ENCODE measurements at places on chromosomes 3 and 15.

DNA sequence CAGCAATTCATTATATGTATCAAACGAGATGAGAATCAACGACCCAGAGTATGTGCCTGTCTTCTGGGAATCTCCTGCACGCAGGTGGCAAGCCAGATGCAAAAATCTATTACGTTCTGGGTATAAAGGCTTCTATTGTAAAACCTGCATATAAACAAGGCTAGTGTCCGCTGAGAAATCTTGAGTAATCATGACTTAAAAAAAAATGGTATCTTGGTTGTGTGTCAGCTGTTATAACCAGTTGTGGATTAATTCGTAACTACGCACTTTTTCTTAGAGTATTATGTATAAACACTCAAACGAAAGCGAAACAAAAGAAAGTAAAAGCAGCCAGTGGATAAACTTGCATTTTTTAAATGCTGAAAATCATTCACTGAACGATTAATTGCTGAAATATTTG is 509.1 kb downstream of the RSL24D1 start:
- DNase-seq, result no peak

DNA sequence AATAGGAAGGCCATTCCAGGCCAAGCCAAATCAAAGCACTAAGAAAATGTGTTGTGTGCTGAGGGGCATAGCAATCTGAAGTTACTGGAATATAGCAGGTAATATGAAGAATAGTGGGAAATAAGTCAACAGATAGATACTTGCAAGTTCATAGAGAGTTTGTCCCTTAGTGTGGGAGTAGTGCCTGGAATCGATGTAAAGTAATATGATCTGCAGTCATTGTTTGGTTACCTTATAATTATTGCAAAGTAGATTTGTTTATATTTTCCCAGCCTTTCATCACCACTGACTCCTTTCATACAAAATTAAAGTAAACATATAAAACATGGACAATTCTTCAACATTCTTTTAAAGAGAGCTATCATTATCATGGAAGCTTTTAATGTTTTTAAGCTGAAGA is 420.9 kb upstream of the NECTIN3 start:
- no peak for DNase-seq

GRCh38 chr3:124599779-124600693 is 130.2 kb upstream of the UMPS start:
- DNase-seq, result no peak

- DNase-seq, result no peak
Measured at GRCh38 chr15:89119489-89120478, 31.5 kb downstream of the ABHD2 start.

- DNase-seq, result no peak
Measured at GRCh38 chr15:55992769-55993110, 672 bp downstream of the NEDD4 start.

GRCh38 chr3:69649120-69650065 is 89.9 kb upstream of the MITF start:
- DNase-seq, result no peak

- DNase-seq, result peak; percentile 28
Measured at GRCh38 chr3:30319713-30320112, 286.7 kb upstream of the TGFBR2 start.

- no peak for DNase-seq
Measured at GRCh38 chr3:98710067-98710659, 53.0 kb upstream of the ST3GAL6 start.

DNA sequence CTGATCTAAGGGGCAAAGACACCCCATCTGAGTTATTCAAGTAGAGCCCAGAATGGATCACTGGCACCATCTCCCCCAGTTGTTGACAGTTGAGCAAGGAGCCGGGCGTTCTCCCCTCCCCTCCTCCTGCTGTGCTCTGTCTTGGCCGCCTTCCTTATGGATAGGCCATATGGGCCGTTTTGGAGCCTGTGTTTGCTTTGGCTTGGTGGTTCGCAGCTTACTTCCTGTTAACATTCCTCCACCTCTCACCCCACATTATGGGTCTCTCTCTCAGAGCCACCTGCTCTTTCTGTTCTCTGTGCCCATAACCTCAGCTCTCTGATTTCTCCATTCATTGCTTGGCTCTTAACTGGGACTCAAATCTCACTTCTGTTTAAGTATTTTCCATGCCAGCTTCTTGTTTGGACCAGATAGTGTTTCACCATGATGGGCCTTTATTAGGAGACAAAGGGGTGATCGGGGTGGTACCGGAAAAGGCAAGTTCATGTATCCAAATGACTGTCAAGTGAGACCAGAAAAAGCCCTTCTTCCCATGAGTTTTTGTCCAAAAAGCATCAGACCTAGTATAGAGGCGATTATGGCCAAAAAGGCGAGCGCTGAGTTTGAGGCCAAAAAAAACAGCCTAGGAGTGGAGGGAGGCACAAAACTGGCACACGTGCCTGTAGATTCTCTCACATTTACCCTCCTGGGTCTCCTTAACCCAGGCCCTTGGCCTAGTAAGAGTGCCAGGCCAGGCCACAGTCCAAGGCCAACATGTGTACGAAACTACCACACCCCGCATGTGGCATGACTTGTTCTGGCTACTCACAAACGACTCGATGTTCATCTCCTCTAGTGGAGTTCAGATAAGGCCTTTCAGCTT is 62.6 kb downstream of the DUT start:
- DNase-seq, result peak; percentile 41

GRCh38 chr3:133599280-133599679 is 25.8 kb downstream of the CDV3 start:
- DNase-seq, result no peak

GRCh38 chr15:48177766-48178647 is at the start of gene MYEF2:
MYEF2 (minus strand) TSS chr15:48178295; CDS start chr15:48178237, 58 bp downstream.
- DNase-seq, result peak; percentile 66

DNA sequence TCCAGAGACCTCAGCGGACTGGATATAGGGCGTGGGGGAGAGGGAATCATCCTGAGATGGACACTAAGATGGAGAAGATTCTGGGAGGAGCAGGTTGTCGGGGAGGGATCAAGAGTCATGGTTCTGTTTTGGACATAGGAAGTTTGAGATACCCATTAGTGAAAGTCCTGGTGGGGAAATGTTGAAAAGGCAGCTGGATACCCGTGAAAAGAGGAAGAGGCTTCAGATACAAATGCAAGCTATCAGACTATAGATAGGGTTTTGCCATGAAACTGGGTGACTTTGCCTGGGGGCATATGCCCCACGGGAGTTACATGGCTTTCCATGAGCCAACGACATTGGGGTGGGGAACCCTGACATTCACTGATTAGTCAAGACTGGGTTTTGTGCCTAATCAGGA is 1.1 kb upstream of the GPR62 start:
- DNase-seq, result no peak

DNA sequence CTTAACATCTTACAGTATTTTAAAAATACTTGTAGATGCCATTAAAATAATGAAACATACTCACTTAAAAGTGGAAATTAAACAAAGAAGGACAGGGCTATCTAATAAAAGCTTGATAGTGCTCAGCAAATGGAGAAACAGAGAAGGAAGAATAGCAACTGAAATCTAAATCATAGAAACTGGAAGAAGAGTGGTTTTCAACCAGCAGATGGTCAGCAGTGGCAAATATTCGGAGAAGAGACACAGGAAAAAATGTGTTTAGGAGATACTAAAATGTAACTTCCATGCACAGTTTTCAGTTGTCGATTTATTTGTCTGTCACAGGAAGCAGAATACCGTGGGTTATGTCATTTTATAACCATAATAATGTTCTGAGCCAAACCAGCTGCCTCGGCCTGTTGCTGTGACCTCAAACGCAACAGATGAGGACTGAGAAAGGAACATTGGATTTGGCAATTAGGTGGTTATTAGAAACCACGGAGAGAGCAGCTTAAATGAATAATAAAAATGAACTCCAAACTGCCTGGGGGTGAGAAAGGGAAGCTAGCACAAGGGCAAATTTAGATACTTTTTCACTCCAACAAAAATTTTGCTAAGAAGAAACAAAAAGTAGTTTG is 246.6 kb upstream of the KCNMB2 start:
- DNase-seq, result no peak

- no peak for DNase-seq
Measured at GRCh38 chr15:40937762-40938535, 8.8 kb downstream of the DLL4 start.

GRCh38 chr3:136343446-136343845 is 93.3 kb downstream of the PCCB start:
- no peak for DNase-seq

DNA sequence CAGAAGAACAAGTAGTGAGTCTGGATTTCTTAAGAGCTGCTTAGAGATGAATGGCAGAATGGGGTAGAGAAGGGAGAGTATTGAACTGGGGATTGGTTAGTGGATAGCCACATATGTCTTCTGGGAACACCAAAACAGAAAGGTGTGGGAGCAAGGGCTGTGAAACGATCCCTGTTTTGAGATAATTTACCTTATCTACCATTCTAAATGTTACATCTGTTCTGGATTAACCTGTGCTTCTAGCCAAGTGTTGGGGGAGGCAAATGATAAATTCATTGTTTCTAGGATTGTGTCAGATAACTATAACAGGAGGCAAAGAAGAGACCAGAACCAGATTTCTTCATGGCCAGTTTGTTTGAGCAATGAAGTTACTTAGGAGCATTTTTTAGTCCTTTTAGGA is 8.4 kb downstream of the NR1D2 start:
- DNase-seq, result no peak

- DNase-seq, result peak; percentile 32
Measured at GRCh38 chr3:128004661-128005060, 47.6 kb upstream of the SEC61A1 start.

GRCh38 chr3:129524081-129524480 is 4.4 kb upstream of the RHO start:
- DNase-seq, result no peak

- no peak for DNase-seq
Measured at GRCh38 chr3:133488785-133489367, 84.6 kb upstream of the CDV3 start.

DNA sequence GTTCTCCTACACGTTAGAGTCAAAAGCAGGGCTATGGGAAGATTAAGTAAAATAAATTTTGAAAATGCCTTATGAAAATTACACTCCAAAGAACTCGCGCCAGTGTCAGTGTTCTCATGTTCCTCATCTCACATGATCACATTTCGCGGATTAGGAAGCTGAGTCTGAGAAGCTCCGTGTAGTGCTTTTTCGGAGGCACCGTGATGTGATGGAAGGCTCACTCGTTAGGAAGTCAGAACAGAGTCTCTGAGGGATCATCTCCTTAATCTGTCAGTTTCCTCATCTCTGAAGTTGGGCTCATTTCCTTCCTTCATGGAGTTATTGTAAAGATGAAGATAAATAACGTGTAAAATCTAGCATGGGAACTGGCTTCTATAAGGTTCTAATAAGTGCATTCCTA is 3.2 kb downstream of the ADIPOQ start:
- no peak for DNase-seq

DNA sequence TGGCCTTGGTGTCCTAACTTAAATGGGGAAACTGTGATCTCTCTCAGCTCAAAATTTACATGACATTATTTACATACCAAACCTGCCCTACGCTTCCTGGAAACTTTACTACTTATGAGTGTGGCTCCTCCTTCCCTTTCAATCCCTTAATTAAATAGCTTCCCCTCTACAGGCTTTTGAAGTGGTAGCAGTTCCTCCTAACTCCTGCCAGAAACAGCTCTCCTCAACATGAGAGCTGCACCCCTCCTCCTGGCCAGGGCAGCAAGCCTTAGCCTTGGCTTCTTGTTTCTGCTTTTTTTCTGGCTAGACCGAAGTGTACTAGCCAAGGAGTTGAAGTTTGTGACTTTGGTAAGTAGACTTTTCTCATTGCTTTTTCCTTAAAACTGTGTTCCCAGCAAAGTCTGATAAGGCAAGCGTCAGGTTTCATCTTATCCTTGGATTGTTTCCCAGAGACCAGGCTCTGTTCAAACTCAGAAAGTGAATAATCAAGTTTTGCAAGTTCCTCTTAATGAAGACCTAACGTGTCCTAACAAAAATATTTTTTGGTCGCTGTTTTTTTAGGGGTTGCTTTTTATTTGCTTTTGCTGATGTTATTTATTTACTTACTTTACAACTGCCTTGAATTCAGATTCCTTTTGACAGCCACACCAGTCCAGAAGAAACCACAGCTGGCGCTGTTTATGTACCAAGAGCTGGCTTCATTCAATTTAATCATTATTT is at the start of gene ACP3:
ACP3 (plus strand) TSS at position 179 of the 720 bp plus-strand sequence; CDS start at position 229, 50 bp downstream.
- DNase-seq, result no peak

DNA sequence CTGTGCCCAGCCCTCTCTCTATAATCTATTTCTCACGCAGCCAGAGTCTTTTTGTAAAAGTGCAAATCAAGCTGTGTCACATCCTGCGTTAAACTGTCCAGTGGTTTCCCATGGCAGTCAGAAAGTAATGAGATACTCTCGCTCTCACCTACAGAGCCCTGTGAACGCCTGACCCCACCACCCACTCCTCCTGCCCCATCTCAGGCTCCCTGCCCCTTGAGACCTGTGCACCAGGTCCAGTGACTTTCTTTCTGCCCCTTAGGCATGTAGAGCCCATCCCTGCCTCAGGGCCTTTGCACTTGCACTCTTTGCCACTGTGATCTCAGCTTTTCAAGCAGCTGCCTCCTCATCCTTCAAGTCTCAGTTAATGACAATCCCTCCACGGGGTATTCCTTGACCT is 58.3 kb upstream of the RASGRP1 start:
- DNase-seq, result no peak

DNA sequence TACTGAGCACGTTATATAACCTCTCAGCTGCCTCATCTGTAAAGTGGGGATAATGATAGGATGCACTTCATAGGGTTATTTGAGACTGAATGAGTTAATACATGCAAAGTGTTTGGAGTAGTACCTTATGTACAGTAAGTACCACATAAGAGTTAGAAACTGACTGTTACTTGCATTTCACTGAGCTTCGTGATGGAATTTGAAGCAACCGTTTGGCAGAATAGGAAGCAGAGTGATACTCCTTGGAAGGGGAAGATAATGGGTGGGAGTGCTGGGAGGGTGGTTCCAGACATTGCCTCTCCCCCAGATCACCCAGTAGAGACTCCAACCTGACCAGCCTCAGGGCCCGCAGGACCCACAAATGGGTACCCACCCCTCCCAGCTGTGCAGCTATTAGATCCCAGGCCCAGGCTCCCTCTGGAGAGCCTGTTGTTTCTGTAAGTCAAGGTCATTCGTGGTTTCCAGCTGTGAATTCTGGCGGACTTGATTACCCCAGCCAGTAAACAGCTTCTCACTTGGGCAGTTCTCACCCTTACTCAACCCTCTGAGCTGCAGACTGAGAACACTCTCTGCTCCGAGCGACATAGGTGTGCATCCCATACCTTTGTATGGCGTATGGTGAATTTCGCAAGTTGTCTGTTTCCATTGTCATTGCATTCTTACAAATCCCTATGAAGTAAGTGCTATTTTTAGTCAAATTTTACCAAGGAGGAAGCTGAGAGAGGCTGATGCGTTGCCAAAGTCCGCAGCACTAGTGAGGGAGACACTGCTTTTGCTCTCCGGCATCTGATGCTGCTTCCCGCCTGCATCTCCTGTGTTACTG is 11.1 kb downstream of the ALPK3 start:
- no peak for DNase-seq

GRCh38 chr3:134917631-134918030 is 122.6 kb downstream of the EPHB1 start:
- DNase-seq, result no peak

GRCh38 chr3:38576526-38577370 is 72.7 kb downstream of the SCN5A start:
- no peak for DNase-seq

DNA sequence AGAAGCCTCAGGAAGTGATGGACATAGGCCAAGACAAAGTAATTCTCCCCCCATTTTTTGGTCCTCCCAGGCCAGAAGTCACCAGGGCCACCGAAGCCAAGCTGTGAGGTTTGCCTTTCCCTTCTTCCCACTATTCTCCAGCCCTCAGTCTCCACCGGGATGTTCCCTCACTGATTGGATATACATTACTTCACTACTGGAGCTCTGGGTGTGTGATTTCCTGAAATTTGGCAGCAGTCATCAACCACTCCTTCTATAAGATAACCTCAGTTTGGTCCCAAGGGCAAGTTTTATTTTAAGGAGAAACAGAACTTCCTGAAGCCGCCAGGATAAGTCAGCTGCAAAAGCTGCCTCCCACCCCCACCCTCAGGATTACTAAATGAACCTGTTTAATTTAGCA is 11.3 kb downstream of the SLCO2A1 start:
- no peak for DNase-seq

Data from NCI-H1092 treated with DMSO at 0.1 percent for 48 hours (cell line).